ENCODE measurements at places on chromosomes 12 and 14. TPM values are rescaled to one million over a fixed set of nuclear protein-coding genes. Genes with fewer than 3 reads are reported as not detected.

Gene PTPRB
- not detected for total RNA-seq

Gene PAX9
- not detected for total RNA-seq

Gene ACSM4
- total RNA-seq: not detected

Gene GPR135
- 2.4 TPM for total RNA-seq

DNA sequence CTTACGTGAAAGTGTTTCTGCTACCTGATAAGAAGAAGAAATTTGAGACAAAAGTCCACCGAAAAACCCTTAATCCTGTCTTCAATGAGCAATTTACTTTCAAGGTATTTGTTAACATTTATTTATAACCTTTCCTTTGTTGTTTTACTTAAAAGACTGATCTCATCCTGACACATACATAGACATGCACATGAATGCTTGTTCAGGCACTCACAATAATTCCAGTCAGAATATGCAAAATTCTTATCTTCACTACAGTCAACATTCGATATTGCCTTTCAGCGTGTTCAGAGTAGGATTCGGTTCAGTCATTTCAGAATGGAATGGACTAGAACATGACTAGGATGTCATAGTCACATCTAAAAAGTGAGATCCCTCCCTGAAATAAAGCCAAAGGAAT is 394.6 kb downstream of the PAWR start:
- no peak for DNase-seq

DNA sequence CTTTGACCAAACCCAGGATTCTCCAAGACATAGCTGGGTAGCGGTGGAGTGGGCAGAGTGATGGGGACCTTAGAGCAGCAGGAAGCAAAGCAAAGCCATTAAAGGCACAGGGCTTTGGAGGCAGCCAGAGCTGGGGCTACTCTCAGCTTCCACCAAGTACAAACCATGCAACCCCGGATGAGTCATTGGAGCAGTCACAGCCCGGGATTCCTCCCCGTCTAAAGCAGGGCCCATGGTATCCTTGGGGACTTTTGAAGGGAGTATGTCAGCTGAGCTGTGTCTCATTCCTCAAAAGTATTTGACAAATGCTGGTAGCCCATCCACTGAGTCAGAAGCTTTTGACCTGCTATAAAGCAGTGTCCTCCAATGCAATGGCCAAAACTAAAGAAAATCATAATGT is 9.7 kb upstream of the IFI27 start:
- no peak for DNase-seq

DNA sequence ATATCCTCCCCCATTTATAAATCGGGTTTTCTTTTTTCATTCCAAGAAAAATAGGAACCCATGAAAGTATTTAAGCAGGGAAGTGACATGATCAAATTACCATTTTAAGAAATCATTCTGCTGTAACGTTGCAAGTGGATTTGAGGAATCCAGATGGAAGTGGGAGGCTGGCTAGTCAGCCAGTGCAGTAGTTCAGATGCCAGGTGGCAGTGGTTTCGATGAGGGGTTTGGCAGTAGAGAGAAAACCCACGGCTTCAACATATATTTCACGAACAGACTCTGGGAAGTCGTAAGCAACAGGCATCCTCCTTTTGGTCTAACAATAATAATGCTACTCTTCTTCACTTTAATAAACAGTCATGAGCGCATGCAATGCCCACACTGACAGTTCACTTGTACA is 25.0 kb downstream of the PDZRN4 start:
- DNase-seq: no peak

- no peak for DNase-seq
These were observed 70.8 kb downstream of the SRGAP1 start for GRCh38 chr12:63915105-63915800.

GRCh38 chr12:92762773-92763172 is 60.0 kb downstream of the PLEKHG7 start:
- no peak for DNase-seq

- DNase-seq: no peak
These were observed 8.3 kb upstream of the KLHL42 start for GRCh38 chr12:27771481-27772327.

GRCh38 chr12:90978117-90978770 is 23.3 kb upstream of the CCER1 start:
- DNase-seq: no peak

DNA sequence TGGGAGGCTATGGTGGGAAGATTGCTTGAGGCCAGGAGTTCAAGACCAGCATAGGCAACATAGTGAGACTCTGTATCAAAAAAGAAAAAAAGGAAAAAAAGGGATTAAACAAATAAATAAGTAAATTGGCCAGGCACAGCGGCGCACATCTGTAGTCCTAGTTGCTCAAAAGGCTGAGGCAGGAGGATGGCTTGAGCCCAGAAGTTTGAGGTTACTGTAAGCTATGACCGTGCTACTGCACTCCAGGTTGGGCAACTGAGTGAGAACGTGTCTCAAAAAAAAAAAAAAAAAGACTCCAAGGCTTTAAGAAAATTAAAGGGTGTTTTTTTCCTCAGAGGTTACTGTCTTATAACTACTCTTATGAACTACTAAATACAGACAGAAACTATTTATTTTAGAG is 11.7 kb downstream of the BEST3 start:
- DNase-seq: no peak

DNA sequence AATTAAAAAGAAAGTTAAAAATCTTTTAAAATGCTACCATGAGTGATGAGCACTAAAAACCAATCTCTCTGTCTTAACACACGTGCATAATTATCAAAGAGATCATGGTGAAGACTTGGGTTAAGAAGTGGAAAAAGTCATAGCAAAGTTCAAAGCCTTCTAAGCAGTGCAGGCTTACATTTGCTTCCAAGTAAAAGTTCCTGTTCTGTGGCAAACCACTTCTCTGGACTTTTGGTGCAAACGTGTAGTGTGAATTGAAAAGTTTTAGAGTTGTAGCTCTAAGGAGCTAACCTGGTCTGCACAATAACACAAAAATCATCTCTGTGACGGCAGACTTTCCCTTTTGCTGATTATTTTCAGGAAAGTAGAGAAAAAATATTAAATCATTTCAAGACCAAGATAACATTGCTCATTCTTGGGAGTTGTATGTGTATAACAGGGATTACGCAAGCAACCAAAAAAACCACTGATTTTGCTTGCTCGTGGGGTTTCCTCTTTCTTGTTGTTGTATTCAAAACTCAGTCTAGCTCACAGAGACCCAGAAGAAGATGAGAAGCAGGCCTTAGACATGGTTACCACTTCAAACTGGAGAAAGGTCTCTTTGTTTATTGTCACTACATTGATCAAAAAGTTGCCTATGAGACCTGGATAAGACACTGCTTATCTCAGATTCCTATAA is 2.3 kb upstream of the GLIPR1 start:
- DNase-seq: no peak

DNA sequence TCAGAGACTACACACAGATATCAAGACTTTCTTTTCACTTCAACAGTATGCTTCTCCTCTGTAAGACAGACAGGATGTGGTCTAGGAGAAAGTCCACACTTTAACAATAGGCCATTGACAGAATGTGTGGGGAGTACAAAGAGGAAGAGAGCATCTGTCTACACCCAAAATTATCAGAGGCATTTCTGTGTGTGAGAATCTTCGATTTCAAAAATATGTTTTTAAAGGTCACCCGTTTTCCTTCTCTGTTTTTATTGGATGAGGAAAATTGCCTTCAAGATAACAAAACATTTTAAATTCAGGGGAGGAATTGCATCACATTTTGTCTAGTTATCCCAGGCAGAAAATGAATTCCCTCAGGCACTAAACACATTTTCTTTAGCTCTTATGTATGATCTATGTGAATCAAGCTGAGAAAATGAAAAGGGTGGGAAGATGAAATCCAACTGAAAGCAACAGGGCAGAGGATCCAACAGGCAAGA is 16.4 kb downstream of the NAV3 start:
- no peak for DNase-seq

- DNase-seq: no peak
These were observed 51.4 kb downstream of the HMGA2 start for GRCh38 chr12:65875640-65876071.

- DNase-seq: no peak
These were observed 1617.8 kb upstream of the FLRT2 start for GRCh38 chr14:83912032-83912642.

- no peak for DNase-seq
These were observed 356.0 kb upstream of the CLEC14A start for GRCh38 chr14:38611928-38612327.

DNA sequence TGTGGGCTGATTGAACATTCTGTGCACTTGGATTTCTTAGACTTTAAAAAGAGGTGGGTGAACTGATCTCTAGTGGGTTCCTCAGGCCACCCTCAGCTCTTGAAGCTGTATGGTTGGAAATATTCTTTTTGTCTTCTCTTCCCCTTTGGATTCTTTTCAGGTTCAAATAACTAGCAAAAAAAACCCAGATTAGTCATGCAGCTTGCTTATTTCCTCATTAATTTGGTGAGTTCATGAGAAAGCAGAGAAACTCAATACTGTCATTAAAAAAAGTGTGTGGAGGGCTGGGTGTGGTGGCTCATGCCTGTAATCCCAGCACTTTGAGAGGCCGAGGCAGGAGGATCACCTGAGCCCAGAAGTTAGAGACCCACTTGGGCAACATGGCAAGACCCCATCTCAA is 183.4 kb downstream of the ESR2 start:
- no peak for DNase-seq

DNA sequence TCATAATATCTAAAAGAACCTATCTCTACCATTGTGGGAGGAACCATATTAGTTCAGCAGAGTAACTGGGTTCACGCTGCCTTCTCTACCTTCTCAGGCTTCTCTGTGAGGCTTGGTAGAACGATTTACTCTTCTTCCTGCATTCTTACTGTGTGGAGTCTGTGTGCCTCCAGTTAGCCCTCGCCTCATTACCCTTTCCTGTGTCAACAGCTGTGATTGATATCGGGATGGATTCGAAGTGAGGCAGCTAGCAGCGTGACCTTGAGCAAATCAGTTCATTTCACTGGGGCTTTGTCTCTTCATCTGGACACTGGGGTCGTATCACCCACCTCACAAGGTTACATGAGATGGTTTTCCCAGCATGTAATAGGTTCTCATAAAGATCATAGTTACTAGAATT is 4.6 kb upstream of the VRK1 start:
- DNase-seq: no peak

DNA sequence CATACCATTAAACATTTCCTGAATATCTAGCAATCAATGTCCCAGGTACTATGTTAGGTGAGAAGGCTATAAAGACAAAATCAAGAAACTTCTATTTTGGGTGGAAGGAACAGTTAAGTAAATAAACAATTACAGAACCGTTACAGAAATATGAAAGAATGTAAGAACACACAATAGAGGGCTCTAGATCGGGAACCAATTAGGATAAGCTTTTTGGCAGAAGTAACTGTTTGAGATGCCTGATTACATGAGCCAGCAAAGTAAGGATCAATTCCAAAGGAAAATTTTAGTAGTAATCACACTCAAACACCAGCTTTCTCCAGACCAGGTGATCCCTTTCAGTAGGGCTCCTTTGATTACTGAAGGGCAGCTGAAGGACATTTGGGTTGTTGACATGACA is 33.9 kb downstream of the PPP1R12A start:
- DNase-seq: no peak

GRCh38 chr12:114004402-114004801 is 38.3 kb upstream of the RBM19 start:
- no peak for DNase-seq

GRCh38 chr14:58659846-58660245 is 22.1 kb downstream of the DACT1 start:
- no peak for DNase-seq

DNA sequence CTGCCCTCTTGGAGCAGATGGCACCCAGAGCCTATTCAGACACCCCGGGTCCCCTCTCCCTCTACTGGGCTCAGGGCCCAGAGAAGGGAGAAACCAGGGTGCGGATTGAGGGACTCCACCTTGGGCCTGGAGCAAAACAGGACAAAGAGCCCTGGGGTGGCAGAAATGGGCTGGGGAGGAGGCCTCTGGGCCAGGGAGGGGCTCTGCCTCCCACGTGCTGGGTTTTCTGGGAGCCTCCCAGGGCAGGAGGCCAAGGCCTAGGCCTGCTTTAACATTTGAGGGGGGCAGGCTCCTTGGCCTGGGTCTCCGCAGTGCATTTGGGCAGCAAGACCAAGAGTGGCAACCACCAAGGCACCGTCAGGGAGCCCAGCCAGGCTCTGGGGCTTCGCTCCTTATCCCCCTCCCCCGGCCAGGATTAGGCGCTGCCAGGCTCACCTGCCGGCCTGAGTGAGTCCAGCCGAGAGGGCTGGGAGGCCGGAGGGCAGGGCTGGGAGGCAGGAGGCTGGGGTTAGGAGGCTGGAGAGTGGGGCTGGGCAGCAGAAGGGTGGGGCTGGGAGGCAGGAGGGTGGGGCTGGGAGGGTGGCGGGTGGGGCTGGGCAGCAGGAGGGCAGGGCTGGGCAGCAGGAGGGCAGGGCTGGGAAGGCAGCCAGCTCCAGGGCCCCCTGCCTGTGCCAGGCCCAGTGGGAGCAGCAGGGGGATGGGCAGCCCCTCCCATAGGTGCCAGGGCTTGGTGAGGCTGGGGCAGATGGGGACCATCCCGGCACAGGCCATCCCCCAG is 101.8 kb upstream of the EIF5 start:
- no peak for DNase-seq

- DNase-seq: no peak
These were observed 18.2 kb upstream of the FAM222A start for GRCh38 chr12:109695416-109695815.

DNA sequence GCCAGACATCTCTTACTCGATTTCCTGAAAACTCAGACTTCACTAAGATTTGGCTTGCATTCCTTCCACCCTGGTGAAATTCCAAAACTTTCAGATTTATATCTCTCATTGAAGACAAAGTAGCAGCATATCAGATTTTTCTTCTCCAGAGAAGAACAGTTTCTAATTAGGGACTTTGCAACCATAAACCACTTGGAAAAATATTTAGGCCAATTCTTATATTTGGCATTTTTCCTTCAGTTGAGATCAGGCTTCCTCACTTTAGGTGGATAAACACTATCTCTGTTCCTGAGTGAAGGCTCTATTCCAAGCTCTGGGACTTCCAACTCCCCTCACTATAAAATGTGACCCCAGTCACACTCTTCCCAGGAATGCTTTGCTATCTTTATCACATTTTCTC is 1434.3 kb upstream of the FLRT2 start:
- DNase-seq: no peak

DNA sequence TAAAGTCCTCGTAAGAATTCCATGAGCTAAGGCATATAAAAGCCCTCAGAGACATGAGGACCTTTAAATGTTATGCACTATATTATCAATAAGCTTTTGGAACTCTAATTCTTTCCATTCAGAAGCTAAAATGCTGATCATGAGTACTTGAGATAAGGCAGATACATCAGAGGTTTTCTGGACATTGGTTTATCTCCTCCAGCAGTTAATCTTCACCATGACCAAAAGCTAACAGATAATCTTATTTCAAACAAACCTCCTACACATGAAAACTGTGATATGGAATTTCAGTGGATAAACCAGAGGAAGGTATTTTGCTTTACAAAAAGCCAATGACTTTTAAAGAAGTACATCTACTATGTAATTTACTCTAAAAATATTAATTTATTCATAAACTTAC is 97.9 kb upstream of the BBS10 start:
- no peak for DNase-seq

- no peak for DNase-seq
These were observed 11.7 kb upstream of the RIN3 start for GRCh38 chr14:92501891-92502351.

- no peak for DNase-seq
These were observed 25.3 kb downstream of the IGF1 start for GRCh38 chr12:102454808-102455760.

GRCh38 chr12:28463396-28463795 is 273.1 kb downstream of the CCDC91 start:
- DNase-seq: no peak

GRCh38 chr12:52815161-52815560 is 1.2 kb upstream of the KRT4 start:
- DNase-seq: no peak
